NT2/D1 (cell line): ENCODE measurements at places on chromosomes 1 and 21.

- DNase-seq, result peak; percentile 59
Observed at GRCh38 chr1:59143133-59143487, 153.8 kb upstream of the FGGY start.

DNA sequence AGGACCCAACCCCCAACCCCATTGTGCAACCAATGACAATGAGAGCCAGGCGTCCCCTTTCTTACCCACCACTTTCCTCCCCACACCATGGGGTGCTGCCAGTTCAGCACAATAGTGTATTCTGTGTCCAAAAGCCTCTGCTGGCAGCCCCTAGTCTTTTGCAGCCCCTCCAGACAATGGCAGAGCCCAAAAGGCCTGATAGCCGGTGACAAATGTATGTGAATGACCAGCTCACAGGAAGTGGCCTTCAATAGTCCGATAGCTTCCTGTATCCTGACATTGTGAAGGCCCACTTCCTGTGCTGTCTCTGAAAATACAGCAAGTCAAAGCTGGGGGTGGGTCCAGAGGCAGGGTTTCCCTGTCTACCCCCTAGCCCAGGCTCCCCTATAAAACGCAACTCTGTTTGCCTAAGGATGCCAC is 16.6 kb downstream of the SMIM12 start:
- DNase-seq, result no peak

- DNase-seq, result no peak
Observed at GRCh38 chr1:14996133-14997050, 157.2 kb upstream of the TMEM51 start.

DNA sequence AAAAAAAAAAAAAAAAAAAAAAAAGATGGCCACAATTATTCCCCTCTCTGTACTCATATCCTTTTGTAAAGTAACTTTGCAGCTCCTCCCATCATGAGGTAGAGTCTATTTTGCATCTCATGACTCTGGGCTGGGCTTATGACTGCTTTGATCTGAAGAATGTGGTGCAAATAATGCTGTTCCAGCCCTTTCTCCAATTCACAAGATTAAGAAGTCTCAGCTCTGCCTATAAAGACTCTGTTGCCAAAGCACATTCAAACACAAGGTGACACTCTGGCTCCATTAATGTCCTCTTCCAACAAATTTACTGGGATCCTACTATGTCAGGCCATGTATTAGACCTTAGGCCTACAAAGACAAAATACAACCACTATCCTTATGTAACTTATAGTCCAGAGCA is 64.8 kb upstream of the PTCH2 start:
- no peak for DNase-seq

DNA sequence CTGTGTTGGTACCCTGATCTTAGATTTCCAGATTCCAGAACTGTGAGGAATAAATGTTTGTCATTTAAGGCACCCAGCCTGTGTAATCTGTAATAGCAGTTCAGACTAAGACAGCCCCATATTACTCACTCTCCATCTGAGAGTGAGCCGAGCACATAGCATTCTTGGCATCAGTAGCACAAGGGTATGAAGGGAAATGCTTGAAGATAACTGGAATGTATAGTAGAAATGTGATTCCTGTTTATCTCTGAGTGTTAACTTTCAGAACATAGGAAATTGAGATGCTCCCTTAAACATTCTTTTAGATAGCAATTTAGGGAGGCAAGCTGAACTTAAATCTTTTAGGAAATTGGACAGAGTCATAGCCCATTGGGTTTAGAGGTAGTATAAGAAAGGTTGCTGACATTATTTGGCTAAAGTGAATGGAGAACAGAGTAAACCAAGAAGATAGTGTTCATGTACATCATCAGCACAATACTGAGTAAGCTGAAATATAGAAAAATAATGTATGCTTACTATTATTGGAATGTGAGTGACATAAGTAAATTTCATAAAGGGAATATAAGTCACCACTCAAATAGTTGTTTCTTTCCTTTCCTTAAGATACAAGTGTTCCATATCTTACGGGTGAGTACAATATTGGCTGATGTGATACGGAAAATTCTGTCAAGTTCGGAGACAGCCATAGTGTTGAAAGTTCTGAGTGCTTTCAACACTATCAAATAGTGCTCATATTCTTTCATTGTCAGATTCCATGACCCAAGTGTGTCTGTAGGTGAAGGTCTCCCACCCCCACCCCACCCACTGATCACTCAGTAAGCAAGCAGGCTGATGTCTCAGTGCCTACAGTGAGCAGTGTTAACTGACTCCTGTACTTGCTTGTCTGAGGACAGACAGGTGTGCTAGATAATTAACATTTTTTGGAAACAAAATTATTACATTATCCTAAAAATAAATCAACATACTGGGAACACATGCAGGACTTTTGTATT is 73.7 kb downstream of the LRRC8D start:
- DNase-seq, result no peak

- DNase-seq, result no peak
Observed at GRCh38 chr1:32197837-32198236, 2.6 kb upstream of the CCDC28B start.

GRCh38 chr1:26574719-26575251 is 45.2 kb downstream of the RPS6KA1 start:
- no peak for DNase-seq

- no peak for DNase-seq
Observed at GRCh38 chr1:223872308-223872901, 26.7 kb upstream of the TP53BP2 start.
